ENCODE measurements at places on chromosomes 7 and 10. TPM values are rescaled to one million over a fixed set of nuclear protein-coding genes. Genes with fewer than 3 reads are reported as not detected.

DNA sequence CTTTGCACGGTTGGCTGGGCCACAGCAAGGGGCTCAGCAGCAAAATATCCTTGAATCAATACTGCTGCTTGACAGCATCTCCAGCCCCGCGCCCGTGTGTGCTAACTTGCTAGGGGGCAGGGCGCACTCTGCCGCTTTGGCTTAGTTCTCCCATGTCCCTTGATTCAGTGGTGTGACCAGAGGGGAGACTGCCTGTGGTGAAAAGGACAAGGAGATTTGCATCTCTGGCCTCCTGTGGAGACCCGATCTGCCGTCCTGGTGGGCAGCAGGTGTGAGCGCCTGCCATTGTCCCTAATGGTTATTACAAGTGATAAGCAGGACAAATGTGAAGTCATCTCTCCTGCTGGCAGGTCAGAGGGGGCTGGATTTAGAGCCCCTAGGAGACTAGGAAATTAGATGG lies 500.2 kb upstream of the GALNT17 start:
- DNase-seq = no peak

GRCh38 chr7:115724400-115725056 lies 306.0 kb downstream of the TFEC start:
- DNase-seq = no peak

DNA sequence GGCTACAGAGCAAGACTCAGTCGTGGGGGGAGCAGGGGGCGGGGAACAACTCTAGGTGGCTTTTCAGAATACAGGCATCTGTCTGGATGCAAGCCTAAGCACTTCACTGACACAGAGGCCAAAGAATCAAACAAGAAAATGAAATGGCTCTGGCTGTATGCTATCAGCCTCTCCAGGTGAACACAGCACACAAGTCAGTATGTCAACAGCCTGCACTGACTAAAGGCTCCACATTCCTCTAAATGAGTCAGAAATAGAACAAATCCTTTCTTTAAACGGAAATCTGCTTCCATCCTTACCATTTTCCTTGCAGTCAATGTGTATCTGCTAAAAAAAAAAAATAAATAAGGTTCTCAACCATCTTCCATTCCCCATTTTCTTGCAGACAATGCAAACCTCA lies 88.3 kb downstream of the ARMH3 start:
- no peak for DNase-seq

DNA sequence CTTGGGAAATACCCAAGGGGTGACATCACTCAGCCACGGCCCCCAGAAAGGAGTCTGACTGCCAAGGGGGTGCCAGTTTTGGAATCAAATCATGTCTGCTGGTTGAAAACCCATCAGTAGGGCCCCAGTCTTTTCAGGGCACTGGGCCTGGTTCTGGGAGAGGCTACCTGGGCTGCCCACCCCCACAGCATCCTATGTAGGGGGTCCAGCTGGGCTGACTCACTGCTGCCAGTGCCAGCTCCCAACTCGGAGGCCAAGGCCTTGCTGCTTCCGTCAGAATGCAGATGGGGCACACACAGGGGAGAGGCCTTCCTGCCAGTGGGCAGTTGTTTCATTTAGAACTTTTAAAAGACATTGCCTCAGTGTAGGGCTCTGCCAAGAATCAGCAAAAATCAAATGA lies 39.5 kb upstream of the DMBT1 start:
- DNase-seq = no peak

DNA sequence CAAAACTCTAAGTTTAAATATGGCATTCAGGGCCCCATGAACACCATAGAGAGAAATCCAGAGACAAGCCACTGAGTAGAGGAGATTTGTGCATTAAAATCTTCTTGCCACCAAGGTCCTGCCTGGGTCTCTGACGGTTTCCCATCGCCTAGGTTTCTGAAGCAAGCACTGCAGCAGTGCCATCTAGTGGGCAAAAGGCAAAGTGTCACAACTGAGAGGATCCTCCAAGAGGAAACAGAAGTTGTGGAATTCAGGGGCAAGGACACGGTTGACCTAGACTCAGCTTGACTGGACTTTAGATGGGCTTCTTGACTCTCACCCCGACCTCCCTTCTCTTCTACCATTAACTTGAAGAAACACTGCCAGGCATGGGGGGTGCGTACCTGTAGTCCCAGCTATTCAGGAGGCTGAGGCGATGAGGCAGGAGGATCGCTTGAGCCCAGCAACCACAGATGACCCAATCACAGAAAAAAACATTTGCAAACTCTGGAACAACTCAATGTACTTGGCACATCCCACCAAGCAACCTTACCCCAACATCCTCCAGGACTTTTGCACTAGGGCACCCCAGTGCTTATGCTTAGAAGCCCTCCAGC lies 604.1 kb downstream of the GALNT17 start:
- DNase-seq = peak; percentile 86

DNA sequence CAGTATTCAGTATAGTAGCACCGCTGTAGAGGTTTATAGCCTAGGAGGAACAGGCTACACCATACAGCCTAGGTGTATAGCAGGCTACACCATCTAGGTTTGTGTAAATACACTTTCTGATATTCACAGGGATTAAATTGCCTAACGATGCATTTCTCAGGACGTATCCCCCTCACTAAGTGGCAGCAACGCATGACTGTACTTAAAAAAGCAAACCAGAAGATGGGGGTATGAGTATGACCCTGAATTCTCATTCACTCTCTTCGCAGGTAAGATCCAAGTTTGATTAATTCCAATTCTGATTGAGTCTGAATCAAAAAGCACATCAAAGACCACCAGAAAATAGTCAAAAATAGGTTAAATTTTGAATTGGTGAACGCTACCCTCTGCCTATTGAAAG lies 972 bp downstream of the ORC5 start:
- DNase-seq = no peak

- peak; percentile 44 for DNase-seq
Observed at GRCh38 chr7:76063525-76063924, 15.6 kb downstream of the MDH2 start.

DNA sequence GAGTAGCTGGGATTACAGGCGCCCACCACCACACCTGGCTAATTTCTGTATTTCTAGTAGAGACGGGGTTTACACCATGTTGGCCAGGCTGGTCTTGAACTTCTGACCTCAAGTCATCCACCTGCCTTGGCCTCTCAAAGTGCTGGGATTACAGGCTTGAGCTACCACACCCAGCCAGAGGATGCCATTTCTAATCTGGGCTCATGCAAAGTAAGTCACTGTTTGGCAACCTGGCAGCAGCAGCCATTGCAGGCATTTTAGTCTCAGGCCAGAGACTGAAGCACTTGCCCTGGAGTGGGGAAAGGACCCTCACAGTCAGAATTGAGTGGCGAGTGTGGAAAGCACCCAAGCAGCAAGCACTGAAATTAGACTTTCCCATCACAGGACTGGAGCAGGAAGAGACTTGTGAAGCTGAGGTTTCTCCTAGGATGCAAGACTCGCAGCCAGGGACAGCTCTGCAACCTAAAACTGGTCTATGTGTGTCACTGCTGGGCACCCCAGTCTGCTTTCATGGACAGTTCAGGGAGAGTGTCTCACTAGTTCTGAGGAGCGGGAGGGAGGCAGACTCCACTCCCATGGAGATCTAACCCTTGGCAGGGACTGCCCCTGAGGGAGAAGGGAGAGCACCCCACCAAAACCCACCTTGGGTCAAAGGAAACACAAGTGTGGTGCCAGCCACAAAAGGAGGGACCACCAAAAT lies 27.6 kb downstream of the SNX13 start:
- DNase-seq = no peak

Gene PNLIPRP1
- not detected for total RNA-seq

Gene SPDYE6
- not detected for total RNA-seq

Measured in lower leg skin (tissue), 4 donors.